Progenitor cell of endocrine pancreas (in vitro differentiated cells): ENCODE measurements at places on chromosomes 2 and 18. TPM values are rescaled to one million over a fixed set of nuclear protein-coding genes. Genes with fewer than 3 reads are reported as not detected.
A peak's percentile ranks its signal among the peaks of the same experiment; 100 is the strongest.

DNA sequence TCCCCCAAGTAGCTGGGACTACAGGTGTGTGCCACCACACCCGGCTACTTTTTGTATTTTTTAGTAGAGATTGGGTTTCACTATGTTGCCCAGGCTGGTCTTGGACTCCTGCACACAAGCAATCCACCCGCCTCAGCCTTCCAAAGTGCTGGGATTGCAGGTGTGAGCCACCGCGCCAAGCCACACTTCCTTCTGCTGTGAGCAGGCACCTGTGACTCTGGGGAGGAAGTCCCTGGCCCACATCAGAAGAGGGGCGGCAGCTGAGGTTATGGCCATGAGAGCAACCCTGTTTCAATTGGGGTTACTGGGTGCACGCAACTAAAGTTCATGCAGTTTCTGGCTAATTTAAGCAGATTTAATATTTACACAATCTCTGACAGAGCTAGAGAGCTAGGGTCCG lies 91.0 kb downstream of the PLB1 start:
- H3K4me1 ChIP-seq = no peaks in the 10 kb centered on the region
- DNase-seq = no peak
- no peak overlapping the region for H3K27ac ChIP-seq
- peaks cover 6% of the 10 kb centered on the region for H3K27me3 ChIP-seq

GRCh38 chr2:40020997-40021396 lies 241.9 kb upstream of the THUMPD2 start:
- H3K4me3 ChIP-seq = no peak overlapping the region
- DNase-seq = no peak
- no peak overlapping the region for H3K27ac ChIP-seq
- peaks cover 2% of the 10 kb centered on the region for H3K36me3 ChIP-seq
- H3K4me1 ChIP-seq = no peaks in the 10 kb centered on the region
- H3K27me3 ChIP-seq = no peaks in the 10 kb centered on the region

GRCh38 chr18:63888470-63889190 lies 1.1 kb downstream of the SERPINB2 start:
- peaks cover 4% of the 10 kb centered on the region for H3K4me1 ChIP-seq
- no peak for DNase-seq
- H3K27me3 ChIP-seq = peaks cover 3% of the 10 kb centered on the region
- no peak overlapping the region for H3K27ac ChIP-seq
- no peaks in the 10 kb centered on the region for H3K36me3 ChIP-seq
- no peak overlapping the region for H3K4me3 ChIP-seq

ASXL3 gene
- total RNA-seq = 18.0 and 23.0 TPM in 2 replicates

NT5DC4 gene
- not detected in 2 replicates for total RNA-seq

APCDD1 gene
- 9.7 and 10.9 TPM in 2 replicates for total RNA-seq

COL5A2 gene
- 4.5 and 6.4 TPM in 2 replicates for total RNA-seq

KCNK3 gene
- 1.2 and 1.5 TPM in 2 replicates for total RNA-seq

- no peaks in the 10 kb centered on the region for H3K36me3 ChIP-seq
- H3K27me3 ChIP-seq = peaks cover 4% of the 10 kb centered on the region
- H3K27ac ChIP-seq = no peak overlapping the region
- no peaks in the 10 kb centered on the region for H3K4me1 ChIP-seq
Observed at GRCh38 chr2:129733579-129733978, 245.9 kb upstream of the RAB6C start.

SP9 gene
- total RNA-seq = 0.11 TPM in 1 of 2 replicates, not detected in the other

DNA sequence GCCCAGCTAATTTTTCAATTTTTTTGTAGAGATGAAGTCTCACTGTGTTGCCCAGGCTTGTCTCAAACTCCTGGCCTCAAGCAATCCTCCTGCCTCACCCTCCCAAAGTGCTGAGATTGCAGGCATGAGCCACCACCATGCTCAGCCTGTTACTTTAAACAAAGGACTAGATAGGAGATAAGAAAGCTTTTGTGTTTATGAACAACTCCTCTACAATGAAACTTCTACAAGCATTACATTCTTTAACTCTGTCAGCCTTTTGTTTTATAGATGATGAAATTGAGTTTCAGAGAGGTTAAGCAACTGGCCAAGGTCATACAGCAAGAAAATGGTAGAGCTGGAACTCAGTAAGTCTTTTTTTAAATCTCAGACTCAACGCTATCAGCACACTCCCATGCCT lies 22.7 kb downstream of the ALPK2 start:
- no peak overlapping the region for H3K4me3 ChIP-seq
- H3K4me1 ChIP-seq = peaks cover 6% of the 10 kb centered on the region
- no peak overlapping the region for H3K27ac ChIP-seq
- H3K36me3 ChIP-seq = no peaks in the 10 kb centered on the region
- peaks cover 8% of the 10 kb centered on the region for H3K27me3 ChIP-seq

DNA sequence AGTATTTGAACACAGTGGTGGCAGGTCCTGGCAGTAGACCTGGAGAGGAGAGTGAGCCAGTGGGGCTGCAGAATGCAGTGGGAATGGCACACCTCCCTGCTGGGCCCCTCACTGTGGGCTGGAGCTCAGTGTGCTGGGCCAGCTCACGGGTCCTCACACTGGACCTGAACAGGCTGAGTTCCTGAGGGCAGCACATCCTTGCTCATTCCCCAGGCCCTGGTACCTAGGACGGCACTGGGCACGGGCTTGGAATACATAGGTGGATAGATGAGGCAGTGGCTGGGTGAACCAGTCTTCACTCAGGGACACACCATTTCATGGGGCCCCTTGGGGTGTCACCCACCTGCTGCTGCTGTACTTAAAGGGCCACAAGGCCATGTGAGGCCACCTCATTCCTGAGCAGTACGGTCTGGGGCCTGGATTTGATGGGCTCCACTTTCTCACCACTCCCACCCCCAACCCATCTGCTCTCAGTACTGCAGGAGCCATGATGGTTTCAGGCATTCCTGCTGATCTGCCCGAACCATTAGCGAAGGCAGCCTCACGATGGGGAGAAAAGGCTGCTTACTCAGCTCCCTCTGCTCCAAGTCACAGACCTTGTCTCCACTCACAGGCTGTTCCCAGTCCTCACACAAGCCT lies 4.2 kb downstream of the TMEM177 start:
- no peak overlapping the region for H3K4me3 ChIP-seq
- no peak for DNase-seq
- H3K27ac ChIP-seq = no peak overlapping the region
- peaks cover 5% of the 10 kb centered on the region for H3K36me3 ChIP-seq
- peaks cover 10% of the 10 kb centered on the region for H3K4me1 ChIP-seq
- no peaks in the 10 kb centered on the region for H3K27me3 ChIP-seq

- peaks cover 4% of the 10 kb centered on the region for H3K4me1 ChIP-seq
- H3K27me3 ChIP-seq = no peaks in the 10 kb centered on the region
- H3K27ac ChIP-seq = peak overlapping the region; percentile 96
- peak; percentile 27 for DNase-seq
Observed at GRCh38 chr2:70070542-70071268, 16.6 kb upstream of the PCBP1 start.

GRCh38 chr2:147689220-147689909 lies 155.5 kb upstream of the ACVR2A start:
- peaks cover 12% of the 10 kb centered on the region for H3K27me3 ChIP-seq
- DNase-seq = no peak
- peaks cover 8% of the 10 kb centered on the region for H3K4me1 ChIP-seq
- H3K27ac ChIP-seq = no peak overlapping the region
- H3K36me3 ChIP-seq = no peaks in the 10 kb centered on the region
- H3K4me3 ChIP-seq = no peak overlapping the region

- H3K4me1 ChIP-seq = no peaks in the 10 kb centered on the region
- no peak overlapping the region for H3K27ac ChIP-seq
- H3K36me3 ChIP-seq = no peaks in the 10 kb centered on the region
- DNase-seq = no peak
- H3K4me3 ChIP-seq = no peak overlapping the region
Observed at GRCh38 chr2:197191940-197192322, 118.6 kb downstream of the ANKRD44 start.

GRCh38 chr2:100767224-100767653 lies 52.7 kb upstream of the NPAS2 start:
- peaks cover 14% of the 10 kb centered on the region for H3K27me3 ChIP-seq
- H3K36me3 ChIP-seq = no peaks in the 10 kb centered on the region
- no peak overlapping the region for H3K27ac ChIP-seq
- no peaks in the 10 kb centered on the region for H3K4me1 ChIP-seq
- DNase-seq = no peak

DNA sequence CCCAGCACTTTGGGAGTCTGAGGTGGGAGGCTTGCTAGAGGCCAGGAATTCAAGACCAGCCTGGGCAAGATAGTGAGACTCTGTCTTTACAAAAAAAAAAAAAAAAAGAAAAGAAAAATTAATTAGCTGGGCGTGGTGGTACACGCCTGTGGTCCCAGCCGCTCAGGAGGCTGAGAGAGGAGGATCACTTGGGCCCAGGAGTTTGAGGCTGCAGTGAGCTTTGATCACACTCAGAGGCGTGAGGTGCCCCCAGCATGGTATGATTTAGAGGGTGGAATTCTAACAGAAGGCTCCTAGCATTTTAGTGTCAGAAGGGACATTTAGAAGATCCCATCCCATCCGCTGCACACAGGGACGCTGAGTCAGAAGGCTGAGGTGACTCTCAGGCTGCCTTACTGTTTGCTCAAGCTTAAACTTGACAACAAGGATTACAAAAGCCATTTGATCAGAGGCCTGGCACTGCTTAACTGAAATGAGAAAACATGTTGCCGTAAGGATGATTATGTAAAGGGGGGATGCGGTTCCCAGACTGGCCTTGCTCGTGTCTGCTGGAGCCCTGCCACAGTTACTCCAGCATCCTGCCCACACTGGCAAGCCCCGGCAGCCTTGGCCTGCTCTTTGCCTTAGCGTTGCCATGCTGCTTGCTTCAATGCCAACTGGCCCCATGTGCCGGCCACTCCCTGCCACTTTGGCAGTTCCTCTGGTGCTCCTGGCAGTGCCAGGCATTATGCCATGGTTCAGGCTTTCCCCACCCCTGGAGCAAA lies 45.6 kb upstream of the SLC1A4 start:
- H3K36me3 ChIP-seq = no peaks in the 10 kb centered on the region
- no peak overlapping the region for H3K4me3 ChIP-seq
- H3K27ac ChIP-seq = no peak overlapping the region
- no peak for DNase-seq
- peaks cover 14% of the 10 kb centered on the region for H3K27me3 ChIP-seq
- peaks cover 4% of the 10 kb centered on the region for H3K4me1 ChIP-seq

DNA sequence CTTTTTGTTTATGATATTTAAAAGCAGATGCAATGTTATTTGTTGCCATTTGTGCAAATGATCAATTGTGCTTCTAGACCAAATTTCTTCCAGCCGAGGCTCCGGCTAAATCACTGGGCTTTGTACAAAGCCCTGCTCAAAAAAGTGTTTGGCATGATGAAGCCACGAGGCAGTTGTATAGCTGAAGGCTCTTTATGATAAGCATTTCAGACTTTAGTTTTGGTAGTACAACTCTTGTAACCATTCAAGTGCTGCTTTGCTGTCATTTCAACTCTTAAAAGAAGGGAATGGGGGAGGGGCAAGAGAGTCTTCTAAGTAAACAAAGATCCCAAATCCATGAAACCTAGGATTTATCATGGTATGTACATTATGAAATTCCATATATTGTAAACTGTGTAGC lies 3.3 kb upstream of the ZNF532 start:
- no peak overlapping the region for H3K4me3 ChIP-seq
- peaks cover 5% of the 10 kb centered on the region for H3K27me3 ChIP-seq
- H3K27ac ChIP-seq = peak overlapping the region; percentile 93
- H3K36me3 ChIP-seq = peaks cover 3% of the 10 kb centered on the region

GRCh38 chr2:101295895-101296294 lies 12.6 kb downstream of the RNF149 start:
- peak overlapping the region; percentile 6 for H3K27ac ChIP-seq
- H3K36me3 ChIP-seq = peaks cover 6% of the 10 kb centered on the region
- H3K4me1 ChIP-seq = peaks cover 15% of the 10 kb centered on the region
- H3K27me3 ChIP-seq = no peaks in the 10 kb centered on the region

GRCh38 chr2:38122344-38122743 lies 46.4 kb upstream of the CYP1B1 start:
- H3K27ac ChIP-seq = no peak overlapping the region
- peaks cover 6% of the 10 kb centered on the region for H3K36me3 ChIP-seq
- no peak for DNase-seq
